Thoracic aorta (tissue), 2 donors: ENCODE measurements at places on chromosomes 5 and 9.

GRCh38 chr9:6632516-6633183 lies 12.9 kb downstream of the GLDC start:
- DNase-seq = no peak

DNA sequence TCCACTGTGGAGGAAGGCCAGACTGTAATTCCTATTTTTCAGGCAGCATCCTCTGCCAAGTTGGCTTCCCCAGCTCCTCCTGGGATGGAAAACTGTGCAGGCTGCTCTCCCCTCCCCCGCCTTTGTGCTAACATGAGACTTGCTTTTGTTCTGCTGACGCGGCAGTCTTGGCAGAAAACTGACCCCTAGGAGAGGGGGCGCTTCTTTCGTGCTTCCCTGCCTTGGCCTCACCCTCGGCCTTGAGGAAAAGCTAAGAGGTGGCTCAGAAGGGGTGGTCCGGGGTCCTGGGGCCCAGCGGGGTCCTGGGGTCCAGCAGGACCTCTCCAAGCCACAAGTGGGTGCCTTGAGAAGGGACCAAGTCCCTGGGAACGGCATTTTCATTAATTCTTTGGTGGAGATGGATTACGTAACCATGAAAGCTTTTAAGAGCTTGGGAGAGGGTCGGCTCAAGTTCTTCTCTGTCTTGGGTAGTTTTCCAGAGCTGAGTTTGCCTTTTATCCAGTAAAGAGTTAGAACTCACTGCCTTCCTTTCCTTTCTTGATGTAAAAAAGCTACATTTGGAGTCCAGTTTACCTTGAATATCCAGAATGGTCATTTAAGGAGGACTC lies 51.0 kb downstream of the SH3PXD2B start:
- no peak for DNase-seq

DNA sequence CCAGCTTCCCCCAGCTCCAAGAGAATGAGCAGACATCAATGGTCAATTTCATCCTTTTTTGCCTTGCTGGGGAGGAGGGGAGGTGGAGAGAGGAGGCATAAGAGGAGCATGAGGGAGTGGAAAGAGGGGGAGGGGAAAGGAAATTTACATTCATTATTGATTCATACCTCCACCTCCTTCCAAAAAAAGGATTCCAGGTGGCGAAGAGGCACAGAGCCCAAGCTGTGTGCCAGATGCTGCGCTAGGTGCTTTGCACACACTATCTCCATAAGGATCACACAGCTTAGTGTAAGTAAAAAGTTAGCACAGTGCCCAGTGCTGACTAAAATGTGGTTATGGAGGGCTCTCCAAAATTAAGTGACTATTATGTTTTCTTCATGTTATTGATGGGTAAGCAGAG lies 11.0 kb downstream of the ASTN2 start:
- no peak for DNase-seq

- no peak for DNase-seq
Measured at GRCh38 chr9:26561928-26562327, 330.7 kb downstream of the CAAP1 start.

- no peak for DNase-seq
Measured at GRCh38 chr5:59130431-59130830, 547.6 kb downstream of the RAB3C start.

GRCh38 chr9:128901822-128902221 lies 19.0 kb upstream of the PHYHD1 start:
- no peak for DNase-seq

- no peak for DNase-seq
Measured at GRCh38 chr5:123964884-123965283, 452.9 kb downstream of the CSNK1G3 start.

DNA sequence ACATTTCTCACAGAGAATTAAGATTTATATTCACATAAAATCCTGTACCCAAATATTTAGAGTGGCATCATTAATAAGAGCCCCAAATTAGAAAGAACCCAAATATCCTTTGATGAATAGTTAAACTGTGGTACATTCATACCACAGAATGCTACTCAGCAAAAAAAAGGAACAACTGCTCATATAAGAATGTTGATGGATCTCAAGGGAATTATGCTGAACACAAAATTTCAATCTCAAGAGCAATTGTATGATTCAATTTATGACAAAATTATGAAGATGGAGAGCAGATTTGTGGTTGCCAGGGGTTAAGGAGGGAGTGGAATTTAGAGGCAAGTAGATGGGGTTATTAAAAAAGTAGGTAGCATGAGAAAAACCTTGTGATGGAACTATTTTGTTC lies 4.5 kb upstream of the PAIP1 start:
- no peak for DNase-seq

- no peak for DNase-seq
Measured at GRCh38 chr5:140423609-140424008, 22.0 kb downstream of the ANKHD1 start.

GRCh38 chr5:113140837-113141671 lies 164.5 kb downstream of the DCP2 start:
- no peak for DNase-seq

DNA sequence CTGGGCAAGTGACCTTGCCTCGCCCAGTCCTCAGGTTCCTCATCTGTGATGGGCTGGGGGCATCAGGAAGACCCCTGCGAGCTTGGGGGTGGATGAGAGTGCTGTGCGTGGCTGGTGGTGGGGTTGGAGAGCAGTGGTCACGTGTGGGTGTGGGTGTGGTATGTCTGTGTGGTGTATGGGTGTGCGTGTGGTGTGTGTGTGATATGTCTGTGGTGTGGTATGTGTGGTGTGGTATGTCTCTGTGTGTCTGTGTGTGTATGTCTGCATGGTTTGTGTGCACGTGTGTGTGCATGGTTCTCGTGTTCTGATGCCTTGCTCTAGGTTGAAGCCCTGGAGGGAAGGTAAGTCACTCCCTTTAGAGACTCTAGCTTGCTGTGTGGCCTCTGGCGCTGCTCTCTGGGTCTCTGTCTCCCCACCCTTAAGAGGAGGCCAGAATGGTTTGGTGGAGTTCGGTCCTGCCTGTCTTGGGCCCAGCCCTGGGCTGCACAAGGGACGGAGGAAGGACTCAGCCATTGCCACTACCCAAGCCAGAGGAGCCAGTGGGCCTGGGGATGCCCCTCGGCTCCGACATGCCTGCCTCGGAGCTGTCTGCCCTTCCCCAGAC lies 87.0 kb downstream of the RXRA start:
- DNase-seq = no peak

GRCh38 chr9:99352826-99353225 lies 130.7 kb downstream of the SEC61B start:
- no peak for DNase-seq

DNA sequence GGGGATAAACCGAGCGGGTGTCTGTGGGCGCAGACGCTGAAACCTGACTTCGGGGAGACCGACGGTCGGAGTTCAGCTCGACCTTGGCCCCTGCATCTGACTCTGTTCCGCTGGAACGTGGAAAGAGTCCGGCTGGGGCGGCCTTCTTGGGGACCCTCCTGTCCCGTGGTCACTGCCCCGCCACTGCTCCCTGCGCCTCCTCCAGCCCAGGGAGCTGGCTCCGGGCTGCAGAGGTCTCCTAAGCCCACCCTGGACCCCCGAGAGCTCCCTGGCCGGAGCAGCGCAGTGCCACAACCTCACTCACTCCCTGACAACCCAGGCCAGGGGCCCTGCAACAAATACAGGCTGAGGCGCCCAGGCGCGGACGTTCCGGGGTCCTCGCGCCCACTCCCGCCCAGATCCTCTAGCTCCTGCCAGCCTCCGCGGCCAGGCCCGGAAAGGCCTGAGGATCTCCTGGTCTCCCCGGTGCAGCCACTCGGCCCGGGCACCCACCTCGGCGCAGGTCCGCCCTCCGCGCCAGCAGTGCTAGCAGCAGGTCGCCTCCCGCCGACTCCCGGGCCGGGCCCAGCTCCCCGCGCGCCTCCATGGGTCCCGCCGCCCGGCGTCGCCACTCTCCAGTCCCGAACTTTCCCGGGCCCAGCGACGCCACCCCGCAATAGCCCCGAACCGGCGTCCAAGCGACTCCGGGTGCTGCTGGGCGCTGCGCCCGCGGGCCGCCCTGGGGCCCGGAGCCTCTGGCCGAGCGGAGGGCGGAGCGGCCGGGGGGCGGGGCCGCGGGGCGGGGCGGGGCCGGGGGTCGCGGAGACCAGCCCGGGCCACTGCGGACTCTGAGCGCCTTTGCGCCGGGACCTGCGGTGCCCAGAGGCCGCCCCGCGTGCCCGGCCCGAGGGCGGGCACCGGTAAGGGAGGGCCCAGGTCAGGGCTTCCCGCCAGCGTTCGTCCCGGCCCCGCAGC lies 2.2 kb downstream of the LHX3 start:
- no peak for DNase-seq

DNA sequence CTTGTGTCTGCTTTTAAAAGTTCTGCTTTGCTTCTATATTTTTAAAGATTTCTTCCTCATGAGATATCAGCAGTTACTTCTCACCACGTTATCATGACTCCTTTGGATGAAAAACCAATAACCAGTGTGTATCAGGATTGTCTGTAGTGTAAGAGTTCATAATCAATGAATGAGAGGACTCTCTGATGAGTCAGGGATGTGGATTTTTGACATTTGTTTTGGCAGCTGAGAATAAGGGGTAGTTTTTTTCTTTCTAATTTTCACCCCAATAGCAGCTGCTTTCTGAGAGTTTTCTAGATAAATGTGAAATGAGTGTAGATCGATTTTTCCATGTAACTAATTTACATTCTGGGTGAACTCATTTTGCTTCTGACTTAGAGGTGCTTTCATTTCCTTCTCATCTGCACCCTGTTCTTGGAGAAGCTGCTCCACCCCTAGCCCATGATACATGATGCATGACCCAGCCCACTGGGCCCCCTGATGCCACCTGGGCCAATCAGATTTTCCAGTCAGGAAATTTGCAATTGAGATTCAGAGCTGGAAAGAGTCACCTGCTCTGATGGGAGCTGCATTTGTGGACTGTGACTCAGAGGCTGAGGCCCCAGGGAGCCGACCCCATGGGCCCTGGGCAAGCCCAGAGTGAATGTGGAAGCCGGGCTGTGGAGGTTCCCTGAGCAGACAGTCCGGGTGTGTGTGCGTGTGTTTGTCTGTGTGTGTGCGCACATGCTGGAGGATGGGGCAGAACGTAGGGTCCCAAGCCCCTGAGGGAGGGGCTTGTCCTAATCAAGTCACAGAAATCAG lies 159.3 kb downstream of the RGS3 start:
- no peak for DNase-seq

- no peak for DNase-seq
Measured at GRCh38 chr5:87390576-87391199, 22.0 kb downstream of the CCNH start.

GRCh38 chr9:95131023-95131943 lies 186.2 kb downstream of the FANCC start:
- no peak for DNase-seq

GRCh38 chr9:78668148-78668832 lies 371.4 kb downstream of the PSAT1 start:
- no peak for DNase-seq

- no peak for DNase-seq
Measured at GRCh38 chr9:68947842-68948569, 65.9 kb downstream of the PRKACG start.

- DNase-seq = no peak
Measured at GRCh38 chr5:169258372-169259000, 42.5 kb downstream of the SLIT3 start.

- DNase-seq = no peak
Measured at GRCh38 chr5:126562823-126563222, 32.2 kb downstream of the ALDH7A1 start.

- DNase-seq = no peak
Measured at GRCh38 chr5:133840168-133840567, 128.3 kb downstream of the C5orf15 start.

DNA sequence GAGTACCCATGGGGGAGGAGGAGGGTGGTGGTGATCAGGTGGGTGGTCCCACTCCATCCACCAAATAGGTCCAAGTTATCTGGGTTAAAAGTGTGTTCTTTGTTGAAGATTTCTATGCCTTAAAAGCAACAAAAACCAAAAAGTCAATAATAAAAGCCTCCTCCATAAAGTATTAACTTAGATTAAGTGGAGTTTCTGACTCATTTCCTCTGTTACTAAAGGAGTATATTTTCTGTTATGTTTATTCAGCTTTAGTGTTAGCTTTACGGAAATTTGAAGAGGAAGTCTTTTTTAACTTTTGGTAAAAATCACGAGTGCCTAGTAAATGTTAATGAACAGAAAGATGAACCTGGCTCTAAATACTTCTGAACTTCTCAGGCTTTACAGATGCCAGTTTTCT lies 17.8 kb downstream of the FBXO38 start:
- DNase-seq = no peak

DNA sequence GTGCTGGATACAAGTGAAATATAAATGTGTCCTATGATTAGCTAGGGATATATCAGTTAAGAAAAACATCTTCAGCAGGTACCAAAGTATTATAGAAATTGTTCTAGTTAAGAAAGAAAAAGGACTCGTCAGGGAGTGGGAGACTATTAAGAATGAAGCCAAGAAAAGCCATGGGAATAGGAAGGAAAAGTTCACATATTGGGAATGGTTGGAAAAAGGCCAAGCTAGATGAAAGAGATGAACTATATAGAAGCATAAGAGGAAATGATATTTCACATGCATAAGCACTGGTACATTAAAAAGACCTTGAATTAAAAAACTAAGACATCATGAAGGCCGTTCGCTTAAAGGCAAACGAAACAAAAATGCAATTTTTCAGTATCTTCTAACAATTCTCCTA lies 237.7 kb downstream of the ADAMTS6 start:
- no peak for DNase-seq

GRCh38 chr9:134886413-134886913 lies 5.9 kb downstream of the FCN2 start:
- DNase-seq = no peak

DNA sequence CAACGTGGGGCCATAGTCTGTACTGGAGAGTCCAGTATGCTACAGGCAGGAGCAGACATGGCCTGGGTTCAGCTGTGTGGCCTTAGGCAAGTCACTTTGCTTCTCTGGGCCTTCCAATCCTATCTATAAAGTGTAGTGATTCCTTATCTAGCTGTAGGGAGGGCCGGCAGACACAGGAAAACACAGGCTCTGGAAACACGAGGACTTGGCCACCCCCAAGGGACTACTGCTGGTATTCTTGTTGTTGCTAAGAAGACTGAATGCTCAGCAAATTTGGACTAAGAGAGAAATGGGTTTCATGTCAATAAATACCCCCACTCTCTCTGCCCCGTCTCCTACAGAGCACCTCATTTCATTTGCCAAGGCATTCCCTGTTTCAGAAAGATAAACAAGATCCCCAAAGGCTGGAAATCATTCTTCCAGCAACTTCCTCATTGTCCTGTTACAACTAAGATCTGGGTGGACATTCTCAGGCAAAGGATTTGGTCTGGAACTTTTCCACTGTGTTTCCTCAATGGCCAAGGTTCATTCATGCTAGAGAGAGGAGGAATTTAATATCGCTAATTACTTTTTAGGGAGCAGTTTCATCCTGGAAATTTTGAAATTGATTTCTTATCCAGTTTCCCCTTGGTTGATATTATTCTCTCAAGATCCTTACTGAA lies 105.8 kb downstream of the GABBR2 start:
- no peak for DNase-seq

DNA sequence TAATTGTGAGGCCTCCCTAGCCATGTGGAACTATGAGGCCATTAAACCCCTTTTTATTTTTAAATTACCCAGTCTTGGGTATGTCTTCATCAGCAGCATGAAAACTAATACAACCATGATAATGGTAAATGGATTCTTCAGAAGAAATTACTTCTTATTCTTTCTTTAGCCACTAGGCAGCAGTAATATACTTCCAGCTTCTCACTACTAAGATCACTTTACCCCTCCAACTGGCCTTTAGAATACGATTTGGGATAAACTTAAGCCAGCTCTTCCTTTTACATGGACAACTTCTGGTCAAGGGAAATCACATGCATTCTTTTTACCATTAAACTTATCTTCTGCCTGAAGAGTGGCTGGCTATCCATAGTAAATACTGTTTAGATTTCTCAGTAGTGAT lies 355.4 kb downstream of the MAN2A1 start:
- no peak for DNase-seq
